ENCODE measurements at places on chromosomes 3 and 15. TPM values are rescaled to one million over a fixed set of nuclear protein-coding genes. Genes with fewer than 3 reads are reported as not detected.

DNA sequence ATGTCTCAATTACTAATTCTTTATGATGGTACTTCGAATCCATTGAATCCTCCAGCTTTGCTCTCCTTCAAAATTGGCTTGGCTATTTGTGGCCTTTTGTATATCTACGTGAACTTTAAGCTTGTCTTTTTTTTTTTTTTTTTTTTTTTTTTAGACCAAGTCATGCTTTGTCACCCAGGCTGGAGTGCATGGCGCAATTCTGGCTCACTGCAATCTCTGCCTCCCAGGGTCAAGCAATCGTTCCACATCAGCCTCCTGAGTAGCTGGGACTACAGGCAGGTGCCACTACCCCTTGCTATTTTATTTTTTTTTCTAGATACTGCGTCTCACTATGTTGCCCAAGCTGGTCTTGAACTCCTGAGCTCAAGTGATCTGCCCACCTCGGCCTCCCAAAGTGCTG lies 7.7 kb upstream of the DIPK2A start:
- no peaks in the 10 kb centered on the region for H3K36me3 ChIP-seq
- no peak overlapping the region for H3K27ac ChIP-seq
- no peak for DNase-seq
- H3K27me3 ChIP-seq = no peaks in the 10 kb centered on the region
- H3K4me1 ChIP-seq = no peaks in the 10 kb centered on the region

The CYP1A1 gene
- total RNA-seq = not detected

DNA sequence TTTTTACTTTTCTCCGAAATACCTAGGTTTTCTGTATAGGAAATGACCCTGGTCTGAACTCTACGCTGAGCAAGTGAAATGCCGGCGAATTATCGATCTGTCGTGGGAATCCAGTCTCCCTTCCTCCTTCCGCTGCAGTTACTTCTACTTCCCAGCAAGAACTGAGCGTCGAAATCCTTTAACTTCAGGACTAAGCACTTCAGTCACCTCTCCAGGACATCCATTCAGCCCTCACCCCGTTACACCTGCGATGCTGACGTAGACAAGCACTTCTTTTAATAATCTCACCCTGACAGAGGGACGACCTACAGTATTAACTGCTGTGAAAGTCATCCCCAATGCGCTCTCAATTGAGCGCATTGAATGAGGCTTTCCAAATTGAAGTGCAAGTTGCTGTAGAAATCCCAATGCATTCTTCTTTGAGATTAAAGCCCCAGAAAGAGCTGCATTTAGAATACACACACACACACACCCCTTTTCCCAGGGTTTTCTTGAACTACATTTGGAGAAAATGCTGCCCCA lies 1.3 kb downstream of the TOP2B start:
- peak overlapping the region; percentile 100 for H3K27ac ChIP-seq
- H3K4me1 ChIP-seq = no peaks in the 10 kb centered on the region
- peak; percentile 24 for DNase-seq
- no peaks in the 10 kb centered on the region for H3K36me3 ChIP-seq

- no peak for DNase-seq
- no peaks in the 10 kb centered on the region for H3K4me1 ChIP-seq
- no peaks in the 10 kb centered on the region for H3K36me3 ChIP-seq
- no peaks in the 10 kb centered on the region for H3K27me3 ChIP-seq
These were observed 640.5 kb upstream of the GOLIM4 start for GRCh38 chr3:168736202-168736601.

- no peaks in the 10 kb centered on the region for H3K27me3 ChIP-seq
- DNase-seq = no peak
- no peak overlapping the region for H3K27ac ChIP-seq
- H3K4me3 ChIP-seq = no peak overlapping the region
These were observed 165.2 kb upstream of the PDZRN3 start for GRCh38 chr3:73789825-73790444.

- no peak overlapping the region for H3K27ac ChIP-seq
- no peaks in the 10 kb centered on the region for H3K4me1 ChIP-seq
- H3K27me3 ChIP-seq = no peaks in the 10 kb centered on the region
- no peaks in the 10 kb centered on the region for H3K36me3 ChIP-seq
- no peak for DNase-seq
These were observed 55.2 kb downstream of the PTPRG start for GRCh38 chr3:61616586-61616985.

The LPP gene
- total RNA-seq = 109 TPM

The NSUN3 gene
- 56.9 TPM for total RNA-seq

DNA sequence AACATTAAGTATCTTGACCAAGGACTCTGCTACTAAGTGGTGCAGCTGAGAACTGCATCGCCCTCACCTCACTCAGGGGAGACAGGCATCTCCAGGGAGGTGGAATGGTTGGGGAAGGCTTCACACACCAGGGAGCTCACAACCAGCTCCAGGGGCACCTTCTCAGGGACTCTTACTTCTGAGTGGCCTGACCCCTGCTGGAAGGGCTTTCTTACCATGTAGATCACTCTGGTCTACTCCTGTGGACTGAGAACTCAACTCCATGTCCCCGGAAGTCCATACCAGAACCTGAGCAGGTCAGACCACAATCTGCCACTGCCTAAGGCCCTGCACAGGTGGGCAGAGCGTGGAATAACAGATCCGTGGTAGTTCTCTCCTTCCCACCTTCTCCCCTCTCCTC lies 140.5 kb downstream of the TLE3 start:
- no peaks in the 10 kb centered on the region for H3K4me1 ChIP-seq
- H3K27ac ChIP-seq = no peak overlapping the region
- DNase-seq = no peak
- H3K36me3 ChIP-seq = no peaks in the 10 kb centered on the region

The GOLGA8T gene
- total RNA-seq = not detected

GRCh38 chr15:41323611-41324010 lies 8.8 kb downstream of the OIP5 start:
- no peaks in the 10 kb centered on the region for H3K36me3 ChIP-seq
- no peaks in the 10 kb centered on the region for H3K4me1 ChIP-seq
- no peak overlapping the region for H3K4me3 ChIP-seq
- H3K27ac ChIP-seq = no peak overlapping the region
- no peaks in the 10 kb centered on the region for H3K27me3 ChIP-seq

The UBE3A gene
- total RNA-seq = 106 TPM

The MCF2L2 gene
- 1.1 TPM for total RNA-seq

The RARB gene
- 3.4 TPM for total RNA-seq

- H3K27ac ChIP-seq = no peak overlapping the region
- no peaks in the 10 kb centered on the region for H3K27me3 ChIP-seq
- peaks cover 7% of the 10 kb centered on the region for H3K4me1 ChIP-seq
- H3K36me3 ChIP-seq = no peaks in the 10 kb centered on the region
- no peak for DNase-seq
These were observed 3.3 kb upstream of the DCP1A start for GRCh38 chr3:53350652-53351051.

GRCh38 chr3:178367817-178368617 lies 168.2 kb upstream of the KCNMB2 start:
- H3K4me1 ChIP-seq = no peaks in the 10 kb centered on the region
- no peak overlapping the region for H3K27ac ChIP-seq
- H3K36me3 ChIP-seq = no peaks in the 10 kb centered on the region
- no peak overlapping the region for H3K4me3 ChIP-seq
- no peak for DNase-seq

Measured in Peyer's patch (tissue), 4 donors.